ENCODE measurements at places on chromosomes 7 and 10. TPM values are rescaled to one million over a fixed set of nuclear protein-coding genes. Genes with fewer than 3 reads are reported as not detected.

The CPXM2 gene
- 7.8 TPM for total RNA-seq

The EBLN1 gene
- not detected for total RNA-seq

The OPN1SW gene
- total RNA-seq: not detected

The PARD3 gene
- 27.3 TPM for total RNA-seq

- H3K36me3 ChIP-seq: no peaks in the 10 kb centered on the region
- H3K4me3 ChIP-seq: no peak overlapping the region
- no peak for DNase-seq
- no peaks in the 10 kb centered on the region for H3K27me3 ChIP-seq
- H3K4me1 ChIP-seq: no peaks in the 10 kb centered on the region
Observed at GRCh38 chr7:139079861-139080260, 29.7 kb downstream of the ZC3HAV1 start.

GRCh38 chr10:73017955-73018480 lies 63.4 kb upstream of the PLA2G12B start:
- H3K4me1 ChIP-seq: no peaks in the 10 kb centered on the region
- peaks cover 9% of the 10 kb centered on the region for H3K36me3 ChIP-seq
- no peak for DNase-seq
- no peak overlapping the region for H3K4me3 ChIP-seq
- H3K27ac ChIP-seq: no peak overlapping the region

The CCNJ gene
- total RNA-seq: 6.0 TPM

- H3K36me3 ChIP-seq: no peaks in the 10 kb centered on the region
- H3K27me3 ChIP-seq: peaks cover 52% of the 10 kb centered on the region
Observed at GRCh38 chr7:156947120-156947843, 2.2 kb upstream of the NOM1 start.

The NOS3 gene
- total RNA-seq: 10.5 TPM

DNA sequence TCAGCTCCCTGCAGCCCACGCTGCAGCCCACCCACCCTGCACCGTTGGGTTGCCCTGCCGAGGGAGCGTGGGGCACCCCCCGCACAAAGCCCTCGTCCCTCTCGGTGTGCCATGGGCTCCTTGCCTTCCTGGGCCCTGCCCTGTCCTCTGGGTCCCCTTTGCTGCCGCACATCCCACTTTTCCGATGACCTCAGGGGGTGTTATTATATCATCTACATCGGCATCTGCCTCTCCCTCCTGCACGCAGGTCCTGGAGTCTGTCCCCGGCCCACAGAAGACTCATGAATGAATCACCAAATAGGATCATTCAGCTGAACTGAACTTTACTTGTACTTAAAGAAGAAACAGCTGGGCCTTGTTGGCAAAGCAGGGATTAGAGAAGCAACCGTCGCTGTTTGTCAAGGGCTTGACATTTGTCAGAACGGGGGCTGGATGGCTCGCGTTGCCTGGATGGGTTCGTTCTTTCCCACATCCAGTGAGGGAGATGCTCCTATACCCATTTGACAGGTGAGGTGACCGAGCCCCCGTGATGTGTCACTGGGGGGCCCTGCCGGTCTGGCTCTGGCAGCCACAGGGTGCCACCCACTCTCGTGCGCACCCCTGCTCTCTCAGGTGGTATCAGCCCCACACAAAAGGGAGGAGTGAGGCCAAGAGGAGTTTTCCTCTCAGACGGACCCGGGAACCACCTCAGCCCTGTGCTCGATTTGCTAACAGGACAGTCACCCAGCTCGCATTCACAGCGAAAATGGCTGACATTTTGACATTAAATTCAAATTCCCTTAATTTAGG lies 58.6 kb upstream of the EBF3 start:
- H3K4me1 ChIP-seq: no peaks in the 10 kb centered on the region
- no peak for DNase-seq
- no peaks in the 10 kb centered on the region for H3K27me3 ChIP-seq
- H3K36me3 ChIP-seq: no peaks in the 10 kb centered on the region
- no peak overlapping the region for H3K4me3 ChIP-seq

GRCh38 chr10:93462881-93463280 lies 19.3 kb downstream of the MYOF start:
- H3K4me1 ChIP-seq: peaks cover 48% of the 10 kb centered on the region
- H3K36me3 ChIP-seq: no peaks in the 10 kb centered on the region
- DNase-seq: no peak
- no peaks in the 10 kb centered on the region for H3K27me3 ChIP-seq
- H3K27ac ChIP-seq: peak overlapping the region; percentile 97

The NPY4R2 gene
- total RNA-seq: 8.1 TPM

- H3K27me3 ChIP-seq: no peaks in the 10 kb centered on the region
- H3K4me3 ChIP-seq: no peak overlapping the region
- no peak overlapping the region for H3K27ac ChIP-seq
- DNase-seq: no peak
- H3K36me3 ChIP-seq: no peaks in the 10 kb centered on the region
Observed at GRCh38 chr10:125079091-125079600, 81.2 kb downstream of the CTBP2 start.

GRCh38 chr10:131546086-131546810 lies 234.7 kb upstream of the TCERG1L start:
- H3K4me1 ChIP-seq: no peaks in the 10 kb centered on the region
- no peak for DNase-seq
- no peak overlapping the region for H3K27ac ChIP-seq

- no peaks in the 10 kb centered on the region for H3K36me3 ChIP-seq
- peaks cover 34% of the 10 kb centered on the region for H3K27me3 ChIP-seq
- H3K27ac ChIP-seq: no peak overlapping the region
- H3K4me3 ChIP-seq: no peak overlapping the region
- no peaks in the 10 kb centered on the region for H3K4me1 ChIP-seq
Observed at GRCh38 chr10:123274306-123275135, 120.3 kb downstream of the BUB3 start.

DNA sequence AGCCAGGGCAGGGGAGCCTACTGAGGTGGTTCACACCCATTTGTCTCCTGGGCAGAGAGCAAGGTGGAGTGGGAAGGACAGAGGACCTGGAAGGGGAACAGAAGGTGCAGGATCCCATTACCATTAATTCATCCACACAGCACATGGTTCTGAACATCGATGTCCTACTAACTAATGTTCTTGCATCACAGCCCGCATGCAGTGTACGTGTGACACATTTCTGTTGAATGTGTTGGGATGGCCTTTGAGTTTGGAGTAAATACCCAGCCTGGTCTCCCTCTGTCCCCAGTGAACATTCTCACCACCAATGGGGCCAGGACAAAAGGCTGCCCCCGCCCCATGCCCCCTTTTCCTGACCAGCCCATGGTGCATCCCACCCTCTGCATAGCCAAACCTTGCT lies 46.3 kb downstream of the FAM241B start:
- H3K27ac ChIP-seq: no peak overlapping the region
- no peak for DNase-seq
- H3K27me3 ChIP-seq: no peaks in the 10 kb centered on the region
- no peak overlapping the region for H3K4me3 ChIP-seq

DNA sequence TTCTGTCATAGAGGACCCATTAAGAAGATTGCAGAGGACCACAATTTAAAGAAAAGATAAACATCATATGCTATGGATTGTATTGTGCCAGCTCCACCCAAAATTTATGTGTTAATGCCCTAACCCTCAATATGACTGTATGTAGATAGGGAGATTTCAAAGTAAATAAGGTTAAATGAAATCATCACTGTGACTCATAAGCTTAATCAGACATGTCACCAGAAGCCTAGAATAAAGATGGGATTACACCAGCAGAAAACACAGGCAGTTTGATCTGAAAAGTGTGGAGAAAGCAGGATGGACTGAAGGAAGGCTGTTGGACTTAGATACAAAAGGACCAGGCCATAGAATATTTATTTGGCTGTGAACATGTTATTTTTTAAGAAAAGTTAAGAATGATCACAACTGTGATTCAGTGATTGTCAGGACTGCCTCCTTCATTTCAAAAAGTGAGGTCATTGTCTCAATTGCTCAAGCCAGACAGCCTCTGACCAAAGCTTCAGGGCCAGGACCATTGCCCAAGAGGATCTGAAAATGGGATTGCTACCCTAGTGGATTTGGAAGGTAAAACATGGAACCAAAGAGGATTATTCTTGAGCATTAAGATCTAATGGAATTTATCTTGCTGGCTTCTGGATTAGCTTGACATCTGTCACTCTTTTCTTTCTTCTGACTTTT lies 270.8 kb upstream of the POM121L12 start:
- no peak overlapping the region for H3K27ac ChIP-seq
- no peaks in the 10 kb centered on the region for H3K27me3 ChIP-seq
- H3K36me3 ChIP-seq: no peaks in the 10 kb centered on the region
- H3K4me3 ChIP-seq: no peak overlapping the region

DNA sequence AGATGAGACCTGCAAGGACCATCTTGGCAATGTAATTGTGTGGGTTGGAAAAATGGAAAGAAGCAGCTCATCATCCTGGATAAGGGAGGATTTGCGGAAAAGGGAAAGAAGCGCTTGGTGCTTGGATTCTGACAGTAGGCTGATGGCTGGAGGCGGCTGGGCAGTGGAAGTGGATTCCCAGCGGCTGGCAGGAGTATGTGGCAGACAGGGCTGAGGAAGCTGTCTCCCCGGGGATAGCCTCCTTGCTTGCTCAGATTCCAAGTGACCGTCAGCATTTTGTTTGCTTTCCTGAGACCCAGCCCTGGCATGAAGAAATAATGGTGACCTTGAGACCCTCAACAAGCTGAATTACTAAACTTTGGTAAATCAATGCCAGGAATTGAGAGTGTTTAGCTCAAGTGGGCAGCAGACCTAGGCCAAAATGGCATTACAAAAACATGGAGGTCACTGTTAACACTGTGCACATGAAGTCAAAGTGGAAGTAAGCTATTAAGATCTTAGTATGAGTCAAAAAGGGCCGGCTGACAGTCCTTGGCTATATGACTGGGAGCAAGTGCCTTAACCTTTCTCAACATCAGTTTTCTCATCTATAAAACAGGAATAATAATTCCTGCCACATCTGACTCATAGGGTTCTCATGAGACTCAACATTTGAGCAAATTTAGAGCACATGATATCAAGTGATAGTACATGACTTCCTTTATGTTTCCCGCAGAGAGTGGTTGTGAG lies 21.3 kb downstream of the SLC25A28 start:
- no peaks in the 10 kb centered on the region for H3K36me3 ChIP-seq
- peaks cover 13% of the 10 kb centered on the region for H3K4me1 ChIP-seq
- H3K4me3 ChIP-seq: no peak overlapping the region
- no peaks in the 10 kb centered on the region for H3K27me3 ChIP-seq
- no peak overlapping the region for H3K27ac ChIP-seq

- no peaks in the 10 kb centered on the region for H3K36me3 ChIP-seq
- no peak overlapping the region for H3K27ac ChIP-seq
- no peaks in the 10 kb centered on the region for H3K4me1 ChIP-seq
- H3K27me3 ChIP-seq: no peaks in the 10 kb centered on the region
- no peak for DNase-seq
- H3K4me3 ChIP-seq: no peak overlapping the region
Observed at GRCh38 chr10:47176903-47177868, 122.8 kb upstream of the GDF10 start.

The TEX47 gene
- total RNA-seq: not detected

DNA sequence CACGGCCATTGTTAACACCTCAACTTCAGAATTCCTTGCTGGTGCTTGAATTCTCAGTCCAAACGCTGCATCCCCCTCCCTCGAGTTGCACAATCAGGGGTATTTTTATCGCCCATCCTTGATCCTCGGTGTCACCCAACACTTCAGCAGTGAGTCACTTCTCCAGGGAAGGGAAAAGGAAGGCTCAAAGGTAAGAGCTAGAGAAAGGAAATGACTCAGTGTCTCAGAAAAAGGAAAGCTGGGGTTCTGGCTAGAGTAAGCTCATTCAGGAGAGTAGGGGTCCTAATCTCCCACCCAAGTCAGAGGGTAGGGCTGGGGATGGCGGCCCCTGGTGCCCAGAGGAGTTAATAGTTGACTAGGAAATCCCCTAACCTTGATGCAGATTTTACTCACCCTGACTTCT lies 39.8 kb upstream of the TRIM8 start:
- no peak overlapping the region for H3K4me3 ChIP-seq
- DNase-seq: no peak
- peaks cover 5% of the 10 kb centered on the region for H3K4me1 ChIP-seq
- no peaks in the 10 kb centered on the region for H3K27me3 ChIP-seq

The BAMBI gene
- 1.2 TPM for total RNA-seq

GRCh38 chr10:4813496-4813895 lies 12.5 kb upstream of the AKR1E2 start:
- H3K27ac ChIP-seq: no peak overlapping the region
- DNase-seq: no peak
- peaks cover 5% of the 10 kb centered on the region for H3K4me1 ChIP-seq
- H3K27me3 ChIP-seq: no peaks in the 10 kb centered on the region

Data from transverse colon (tissue), 4 donors.